Stimulated activated CD4-positive, alpha-beta T cell treated with anti-CD3 and anti-CD28 coated beads, Interleukin-2, amount 100 ng/mL, for 24 hours (primary cell): ENCODE measurements at places on chromosomes 3 and 15.

DNA sequence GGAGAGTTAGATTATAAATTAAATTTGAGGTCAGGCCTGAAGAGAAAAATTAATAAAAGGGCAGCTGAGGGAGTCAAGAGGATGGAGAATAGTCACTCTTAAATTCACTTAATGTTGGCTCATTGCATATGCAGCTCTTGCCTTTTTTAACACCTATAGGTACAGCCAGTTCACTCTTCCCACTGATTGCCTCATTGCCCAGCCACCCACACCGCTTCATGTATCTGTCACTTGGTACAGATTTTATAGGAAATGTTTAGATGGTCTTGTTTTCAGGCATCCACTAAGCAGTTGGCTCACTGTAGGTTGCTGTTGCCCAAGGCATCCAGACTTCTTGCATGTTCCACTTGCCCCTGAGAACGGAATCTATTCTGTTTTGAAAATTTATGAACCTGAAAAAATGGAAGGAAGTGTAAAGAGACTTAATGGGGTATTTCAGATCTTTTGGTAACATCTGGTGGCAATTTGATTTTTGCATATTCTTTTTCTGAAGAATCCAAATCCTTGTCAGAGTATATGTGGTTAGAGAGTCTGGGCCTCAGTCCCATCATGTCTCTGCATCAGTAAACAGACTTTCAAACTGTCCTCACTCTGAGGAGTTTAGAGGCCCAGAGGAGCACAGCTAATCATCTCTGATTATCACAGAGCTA is 151.9 kb downstream of the RBPMS2 start:
- DNase-seq: peak; percentile 35

GRCh38 chr3:126730376-126730775 is 26.3 kb downstream of the CHCHD6 start:
- DNase-seq: no peak

DNA sequence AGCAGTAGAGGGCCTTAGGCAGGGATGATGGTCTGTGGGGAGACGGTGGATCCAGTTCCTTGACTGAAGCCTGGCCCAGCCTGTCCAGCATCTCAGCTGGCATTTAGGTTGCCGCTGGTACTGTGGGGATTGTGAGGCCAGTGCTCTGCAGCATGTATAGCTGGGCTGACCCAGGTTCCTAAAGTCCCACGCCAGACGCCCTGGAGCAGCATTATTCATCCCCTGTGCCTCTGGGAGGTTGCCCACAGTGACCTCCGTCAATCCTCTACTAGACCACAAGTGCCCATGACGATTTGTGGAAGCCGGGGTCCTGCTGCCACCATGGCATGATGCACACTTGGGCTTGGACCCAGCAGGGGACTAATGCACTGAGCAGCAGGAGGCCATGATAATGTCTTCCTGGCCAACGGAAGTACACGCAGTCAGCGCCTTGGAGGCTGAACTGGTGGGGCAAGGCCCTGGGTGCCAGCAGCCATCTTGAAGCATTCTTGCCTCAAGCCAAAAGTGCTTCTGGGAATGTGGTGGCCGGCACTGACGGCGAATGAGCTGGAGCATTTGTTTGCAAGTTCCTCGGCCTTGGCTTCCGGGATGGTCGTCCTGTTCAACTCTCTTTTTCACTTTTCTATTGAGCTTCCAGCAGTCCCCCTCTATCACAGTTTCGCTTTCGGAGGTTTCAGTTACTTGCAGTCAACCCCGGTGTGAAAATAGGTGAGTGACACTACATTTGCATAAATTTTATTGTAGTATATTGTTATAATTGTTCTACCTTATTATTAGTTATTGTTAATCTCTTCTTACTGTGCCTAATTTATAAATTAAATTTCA is 949.4 kb downstream of the ROBO1 start:
- no peak for DNase-seq

DNA sequence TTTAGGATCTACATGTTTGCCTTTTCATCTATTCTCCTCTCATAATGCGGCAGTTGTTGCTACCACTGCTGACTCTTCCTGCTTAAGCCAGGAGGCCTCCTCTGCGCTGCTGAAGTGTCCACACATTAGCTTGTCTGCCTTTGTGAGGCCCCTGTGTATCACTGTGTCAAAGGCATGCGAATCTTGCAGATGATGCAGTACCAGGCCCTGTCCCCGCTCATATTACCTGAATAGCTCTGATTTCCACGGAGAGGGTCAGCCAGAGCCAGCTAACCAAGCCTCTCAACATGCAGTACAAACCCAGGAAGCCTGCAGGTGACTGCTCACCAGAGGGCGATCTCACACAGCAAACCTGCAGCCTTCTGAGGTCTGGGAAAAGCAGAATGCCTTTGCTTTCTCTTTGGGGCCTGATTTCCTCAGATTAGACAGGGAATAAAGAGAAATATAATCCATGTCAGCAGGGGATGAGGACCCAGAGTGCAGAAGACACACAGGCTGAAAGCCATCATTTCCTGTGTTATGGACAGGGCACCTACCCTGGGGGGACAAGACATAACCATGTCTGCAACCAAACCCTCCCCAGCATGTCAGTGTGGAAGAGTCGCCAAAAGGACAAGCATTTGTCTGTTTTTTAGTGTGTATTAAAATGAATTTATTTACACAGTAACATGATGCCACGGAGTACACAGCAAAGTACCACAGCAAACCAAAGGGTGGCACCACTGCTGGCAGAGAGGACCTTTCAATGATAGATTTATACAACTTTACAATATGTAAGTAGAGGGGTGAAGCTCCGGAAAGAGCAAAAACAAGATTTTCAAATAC is 36.8 kb upstream of the TSPAN3 start:
- peak; percentile 48 for DNase-seq

DNA sequence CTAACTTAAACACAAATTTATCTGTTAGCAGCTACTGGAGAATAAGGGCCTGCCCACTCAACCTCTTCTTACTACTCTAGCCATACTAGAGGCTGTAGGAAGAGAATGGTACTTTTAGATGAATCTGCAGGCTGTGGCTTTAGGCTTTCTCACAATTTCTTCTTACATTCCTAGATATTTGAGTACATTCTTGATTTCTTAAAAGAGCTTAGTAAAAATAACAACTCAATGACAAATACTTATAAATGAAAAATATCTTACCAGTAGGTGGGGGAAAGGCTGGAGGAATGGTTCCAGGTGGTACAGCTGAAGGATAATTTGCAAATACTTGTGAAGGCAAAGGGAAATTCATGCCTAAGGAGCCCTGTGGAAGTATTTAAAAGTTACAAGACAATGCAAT is 92.9 kb upstream of the GK5 start:
- DNase-seq: no peak

GRCh38 chr3:136075811-136076210 is 110.3 kb downstream of the PPP2R3A start:
- no peak for DNase-seq

DNA sequence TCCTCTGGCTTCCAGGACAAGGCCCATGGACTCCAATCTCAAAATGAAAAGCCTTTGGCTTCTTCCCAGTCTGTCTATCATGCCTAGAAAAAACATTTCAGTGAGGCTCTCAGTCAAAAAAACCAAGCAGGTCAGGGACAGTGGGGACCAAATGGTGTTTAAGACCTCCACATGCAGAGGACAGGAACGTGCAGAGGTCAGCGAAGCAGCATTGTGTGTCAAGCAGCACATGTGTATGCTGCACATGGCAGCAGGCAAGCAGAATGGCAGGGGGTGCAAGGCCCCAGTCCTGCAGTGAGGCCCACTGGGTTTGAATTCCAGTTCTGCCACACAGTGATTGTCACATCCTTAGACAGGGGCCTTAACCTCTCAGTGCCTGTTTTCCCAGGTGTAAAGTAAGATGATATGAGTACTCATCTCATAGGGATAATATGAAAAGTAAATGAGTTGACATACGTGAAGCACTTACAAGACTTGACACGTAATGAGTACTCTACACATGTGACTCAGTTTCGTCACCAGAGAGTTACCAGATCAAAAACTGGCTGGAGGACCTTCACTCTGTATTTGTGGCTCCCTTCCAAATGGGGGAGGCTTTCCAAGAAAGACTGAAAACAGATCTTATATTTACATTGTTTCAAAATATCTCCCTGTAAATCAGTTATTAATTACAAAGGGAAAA is 11.2 kb downstream of the STIMATE start:
- no peak for DNase-seq

DNA sequence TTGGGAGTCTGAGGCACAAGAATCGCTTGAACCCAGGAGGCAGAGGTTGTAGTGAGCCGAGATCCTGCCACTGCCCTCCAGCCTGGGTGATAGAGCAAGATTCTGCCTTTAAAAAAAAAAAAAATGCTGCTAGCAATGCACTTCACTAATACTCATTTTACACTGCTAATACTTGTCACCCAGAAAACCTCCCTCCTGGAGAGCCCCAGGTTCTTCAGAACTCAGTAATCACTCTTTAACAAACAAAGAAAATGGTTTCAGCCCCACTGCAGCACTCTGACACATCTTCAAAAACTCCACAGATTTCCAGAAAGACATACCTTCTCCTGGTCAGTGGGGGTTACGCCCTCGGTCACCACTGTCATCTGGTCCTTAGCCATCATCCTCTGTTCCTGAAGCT is 366.7 kb downstream of the SHQ1 start:
- no peak for DNase-seq
